NCI-H1417 (cell line): ENCODE measurements at places on chromosomes 1 and 21.

DNA sequence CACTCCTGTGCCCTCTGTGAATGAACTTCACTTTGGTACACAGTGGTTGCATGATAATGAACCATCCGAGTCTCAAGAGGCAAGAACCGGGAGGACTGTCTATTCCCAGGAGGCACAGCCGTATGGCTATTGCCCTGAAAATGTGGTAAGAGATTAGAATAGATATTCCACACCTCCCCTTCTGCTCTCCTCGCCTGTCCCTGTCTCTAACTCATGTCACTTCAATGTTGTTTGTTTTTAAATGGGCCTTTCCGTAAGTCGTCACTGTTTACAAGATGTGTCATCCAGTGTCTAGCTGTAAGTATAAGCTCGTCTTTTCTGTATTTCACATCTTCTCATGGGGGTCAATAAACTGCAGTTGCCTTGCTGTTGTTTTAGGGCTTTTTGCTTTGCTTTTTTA, 122.2 kb downstream of the PATJ start:
- DNase-seq = no peak

DNA sequence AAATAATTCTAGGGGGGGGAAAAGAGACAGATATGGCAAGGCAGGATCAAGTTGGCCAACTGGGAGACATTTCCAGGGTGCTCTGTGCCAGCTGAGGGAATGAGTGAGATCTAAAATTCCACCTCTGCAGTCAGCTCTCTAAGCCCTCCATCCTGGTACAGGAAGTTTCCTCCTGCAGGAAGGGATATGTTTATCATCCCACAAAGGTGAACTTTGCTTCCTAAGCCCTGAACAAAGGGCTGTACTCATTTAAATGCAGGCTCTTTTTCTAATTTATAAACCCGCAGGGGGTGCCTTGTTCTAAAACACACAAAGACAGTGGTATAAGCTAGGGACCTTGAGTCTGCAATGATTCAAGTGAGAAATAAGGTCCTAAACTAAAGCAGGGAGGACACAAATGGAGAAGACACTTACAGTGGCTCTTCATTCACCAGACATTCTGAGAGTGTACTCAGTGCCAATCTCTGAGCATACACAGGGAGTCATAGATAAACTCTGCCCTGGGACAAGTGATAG, 3.6 kb upstream of the TNFSF4 start:
- DNase-seq = no peak

- DNase-seq = no peak
Observed at GRCh38 chr1:195608883-195609282, 999.4 kb downstream of the KCNT2 start.

- DNase-seq = peak; percentile 33
Observed at GRCh38 chr1:155975375-155976061, 2.8 kb downstream of the ARHGEF2 start.

GRCh38 chr1:89068291-89068690, 3.3 kb upstream of the GBP1 start:
- no peak for DNase-seq

DNA sequence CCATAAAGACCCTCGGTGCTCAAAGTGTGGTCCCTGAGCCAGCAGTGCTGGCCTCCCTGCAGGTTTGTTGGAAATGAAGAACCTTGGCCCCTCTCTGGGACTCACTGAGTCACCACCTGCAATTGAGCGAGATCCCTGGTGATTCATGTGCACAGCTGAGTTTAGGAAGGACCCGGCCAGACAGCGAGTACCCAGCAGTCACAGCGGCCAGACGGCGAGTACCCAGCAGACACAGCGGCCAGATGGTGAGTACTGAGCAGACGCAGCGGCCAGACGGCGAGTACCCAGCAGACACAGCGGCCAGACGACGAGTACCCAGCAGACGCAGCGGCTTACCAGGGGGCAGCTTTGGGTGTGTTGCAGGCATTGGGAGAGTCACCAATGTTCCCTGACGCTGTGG, 123.8 kb downstream of the PRDM16 start:
- no peak for DNase-seq

DNA sequence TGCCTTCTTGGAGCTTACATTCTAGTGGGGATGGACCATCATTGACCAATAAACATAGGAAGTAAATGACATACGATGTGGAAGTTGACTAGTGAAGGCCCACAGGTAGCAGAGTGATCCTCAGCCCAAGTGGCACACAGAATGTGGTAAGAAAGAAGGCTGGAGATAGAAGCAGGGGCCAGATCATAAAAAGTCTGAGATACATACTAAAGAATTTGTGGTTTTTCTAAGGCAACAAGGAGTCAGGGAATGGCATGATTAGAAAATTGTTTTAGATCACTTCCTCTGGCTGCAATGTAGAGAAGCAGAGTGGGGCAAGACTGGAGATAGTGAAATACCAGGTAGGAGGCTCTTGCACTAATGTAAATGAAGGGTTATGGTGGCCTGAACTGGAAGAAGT, 154.0 kb downstream of the VPS13D start:
- no peak for DNase-seq

GRCh38 chr1:197985351-197985750, 68.2 kb downstream of the LHX9 start:
- DNase-seq = no peak

- DNase-seq = no peak
Observed at GRCh38 chr1:10614377-10615225, 139.9 kb downstream of the PEX14 start.

DNA sequence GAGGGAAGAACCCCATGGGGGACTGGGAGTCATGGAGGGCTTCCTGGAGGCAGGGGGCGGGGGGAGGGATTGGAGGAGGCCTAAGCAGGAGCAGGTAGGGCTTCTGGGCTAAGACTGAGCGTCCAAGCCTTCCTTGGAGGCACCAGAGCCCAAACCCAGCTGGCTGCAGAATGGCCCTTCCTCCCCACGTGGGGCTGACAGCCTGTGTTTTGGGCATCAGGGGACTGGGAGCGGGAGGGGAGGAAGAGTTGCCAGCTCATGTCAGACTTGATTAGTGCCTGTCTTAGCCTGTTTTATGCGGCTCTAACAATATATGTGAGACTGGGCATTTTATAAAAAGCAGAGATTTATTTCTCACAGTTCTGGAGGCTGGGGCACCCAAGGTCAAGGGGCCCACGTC, 38.9 kb downstream of the AJAP1 start:
- no peak for DNase-seq

DNA sequence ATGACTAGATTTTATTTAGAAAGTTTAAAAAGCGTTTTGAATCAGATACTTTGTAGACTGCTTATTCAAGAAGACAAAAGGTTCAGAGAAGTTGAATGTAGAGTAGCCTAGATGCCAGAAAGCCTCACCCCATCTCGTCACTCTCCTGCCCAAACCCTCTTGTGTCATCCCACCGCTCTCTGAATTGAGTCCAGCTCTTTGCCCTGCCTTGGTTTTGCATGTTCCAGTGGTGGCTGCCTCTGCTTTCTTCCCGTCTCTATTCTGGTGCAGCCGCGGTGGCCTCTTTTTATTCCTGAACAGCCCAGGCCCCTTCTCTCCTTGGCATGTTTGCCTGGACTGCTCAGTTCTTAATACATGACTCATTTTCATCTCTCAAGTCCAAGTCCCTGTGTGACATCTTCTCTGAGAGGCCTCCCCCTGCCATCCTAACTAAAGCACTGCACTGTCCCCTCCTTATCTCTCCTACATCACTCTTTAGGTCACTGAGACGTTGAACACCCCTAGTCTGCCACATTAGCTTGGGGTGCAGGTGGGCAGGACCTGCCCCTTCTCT, 22.9 kb downstream of the PRDM2 start:
- DNase-seq = no peak

DNA sequence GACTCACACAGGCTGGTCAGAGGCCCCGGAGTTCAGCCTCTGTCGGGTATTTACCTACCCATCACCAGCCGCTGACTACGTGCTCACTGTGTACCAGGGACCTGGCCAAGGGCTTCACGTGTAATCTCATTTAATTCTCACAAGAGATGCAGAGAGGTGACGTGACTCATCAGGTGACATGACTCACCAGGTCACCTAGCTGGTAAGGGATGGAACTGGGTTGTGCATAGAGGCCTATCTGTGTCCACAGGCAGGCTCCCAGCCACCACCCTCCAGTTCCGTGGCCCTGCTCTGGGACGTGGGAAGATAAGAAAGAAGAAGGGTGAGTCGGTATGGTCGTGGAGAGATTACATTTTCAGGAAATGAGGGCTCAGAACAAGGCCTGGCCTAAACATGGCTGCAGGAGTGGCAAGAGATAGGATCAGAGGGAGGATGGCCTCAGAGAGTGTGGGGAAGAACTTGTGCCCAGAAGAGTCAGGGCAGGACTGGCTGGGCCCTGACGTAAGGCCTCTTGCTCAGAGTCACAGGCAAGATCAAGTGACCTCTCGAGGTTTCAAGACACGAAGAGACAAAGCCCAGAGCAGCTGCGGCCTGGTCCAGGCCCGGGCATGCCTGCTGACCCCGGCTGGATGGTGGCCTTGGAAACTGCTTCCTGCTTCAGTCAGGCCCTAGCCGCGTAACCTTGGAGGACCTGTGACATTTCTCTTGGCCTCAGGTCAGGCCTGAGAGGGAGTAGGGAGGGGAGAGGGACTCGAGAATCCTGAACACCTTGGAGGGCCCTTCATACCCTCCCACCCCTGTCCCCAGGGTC, 52.7 kb upstream of the WASF2 start:
- peak; percentile 32 for DNase-seq

DNA sequence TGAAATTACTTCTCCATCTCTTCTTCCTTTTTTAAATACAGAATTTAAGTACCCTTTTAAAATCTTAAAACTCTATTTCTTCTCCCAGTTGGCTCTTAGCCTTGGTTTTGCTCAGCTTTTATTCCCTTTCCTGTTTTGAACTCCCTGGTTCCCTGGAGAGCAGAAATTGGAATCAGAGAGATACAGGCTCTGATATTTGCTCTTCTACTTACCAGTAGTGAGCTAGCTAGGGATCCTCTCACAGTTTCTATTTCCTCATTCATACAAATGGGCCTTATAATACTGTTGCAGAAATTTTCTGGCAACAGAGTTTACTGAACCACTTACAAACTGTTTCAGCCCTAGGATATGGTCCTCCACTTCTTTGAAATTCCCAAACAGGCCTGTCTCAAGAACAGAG, 606.3 kb downstream of the NUF2 start:
- peak; percentile 65 for DNase-seq

- DNase-seq = no peak
Observed at GRCh38 chr1:147167365-147167764, 4.9 kb downstream of the PRKAB2 start.

- no peak for DNase-seq
Observed at GRCh38 chr1:92833840-92834239, 2.0 kb downstream of the RPL5 start.

DNA sequence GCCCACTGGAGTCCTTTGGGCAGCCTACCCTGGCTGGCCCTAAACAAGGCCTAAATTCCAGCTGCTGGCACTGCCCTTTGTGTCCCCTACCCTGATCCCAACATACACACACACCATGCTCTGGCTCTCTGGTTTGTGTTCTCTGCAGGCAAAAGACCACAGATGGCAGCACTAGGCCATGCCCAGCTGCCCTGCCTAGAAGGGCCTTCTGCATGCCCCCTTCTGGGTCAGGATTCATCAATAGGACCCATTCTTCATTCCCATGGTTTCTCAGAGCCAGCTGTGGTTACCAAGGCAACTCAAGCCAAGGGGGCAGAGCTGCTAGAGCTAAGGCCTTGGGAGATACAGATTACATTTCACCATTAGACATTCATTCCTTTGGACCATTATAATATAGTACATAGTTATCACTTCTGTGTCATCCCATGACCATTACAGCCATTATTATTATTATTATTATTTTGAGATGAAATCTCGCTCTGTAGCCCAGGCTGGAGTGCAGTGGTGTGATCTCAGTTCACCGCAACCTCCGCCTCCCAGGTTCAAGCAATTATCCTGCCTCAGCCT, 17.5 kb downstream of the ASAP3 start:
- no peak for DNase-seq
